ENCODE measurements at places on chromosomes 1 and 21. TPM values are rescaled to one million over a fixed set of nuclear protein-coding genes. Genes with fewer than 3 reads are reported as not detected.

Gene DNAI4
- 11.4 TPM for total RNA-seq

Gene ARTN
- not detected for total RNA-seq

Gene IFI6
- total RNA-seq = 64.7 TPM

Gene MPL
- not detected for total RNA-seq

Gene LAD1
- total RNA-seq = not detected

Gene FCRL6
- not detected for total RNA-seq

- no peak for DNase-seq
Measured at GRCh38 chr1:201782353-201782752, 46.6 kb upstream of the IPO9 start.

GRCh38 chr21:14383596-14384180, 742 bp upstream of the HSPA13 start:
- DNase-seq = no peak

DNA sequence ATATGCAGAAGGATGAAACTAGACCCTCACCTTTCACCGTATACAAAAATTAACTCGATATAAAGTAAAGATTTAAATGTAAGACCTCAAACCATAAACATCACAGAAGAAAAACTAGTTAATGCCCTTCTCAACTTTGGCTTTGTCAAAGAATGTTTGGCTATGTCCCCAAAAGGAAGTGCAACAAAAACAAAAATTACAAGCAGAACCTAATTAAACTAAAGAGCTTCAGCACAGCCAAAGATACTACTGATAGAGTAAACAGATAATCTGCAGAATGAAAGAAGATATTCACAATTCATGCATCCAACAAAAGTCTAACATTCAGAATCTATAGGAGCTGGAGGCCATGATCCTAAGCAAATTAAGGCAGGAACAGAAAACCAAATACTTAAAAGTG, 824.6 kb upstream of the NEGR1 start:
- DNase-seq = no peak

- no peak for DNase-seq
Measured at GRCh38 chr1:159056069-159056698, 20.4 kb downstream of the AIM2 start.

Measured in fibroblast of the aortic adventitia (primary cell).